ENCODE measurements at places on chromosomes 7 and 10. TPM values are rescaled to one million over a fixed set of nuclear protein-coding genes. Genes with fewer than 3 reads are reported as not detected.

GRCh38 chr10:79994556-79994955 is 45.7 kb upstream of the SFTPD start:
- no peak for DNase-seq

- no peak for DNase-seq
Measured at GRCh38 chr10:120530699-120531098, 73.7 kb downstream of the PLPP4 start.

GRCh38 chr7:26153823-26154783 is 2.1 kb downstream of the NFE2L3 start:
- DNase-seq, result no peak

DNA sequence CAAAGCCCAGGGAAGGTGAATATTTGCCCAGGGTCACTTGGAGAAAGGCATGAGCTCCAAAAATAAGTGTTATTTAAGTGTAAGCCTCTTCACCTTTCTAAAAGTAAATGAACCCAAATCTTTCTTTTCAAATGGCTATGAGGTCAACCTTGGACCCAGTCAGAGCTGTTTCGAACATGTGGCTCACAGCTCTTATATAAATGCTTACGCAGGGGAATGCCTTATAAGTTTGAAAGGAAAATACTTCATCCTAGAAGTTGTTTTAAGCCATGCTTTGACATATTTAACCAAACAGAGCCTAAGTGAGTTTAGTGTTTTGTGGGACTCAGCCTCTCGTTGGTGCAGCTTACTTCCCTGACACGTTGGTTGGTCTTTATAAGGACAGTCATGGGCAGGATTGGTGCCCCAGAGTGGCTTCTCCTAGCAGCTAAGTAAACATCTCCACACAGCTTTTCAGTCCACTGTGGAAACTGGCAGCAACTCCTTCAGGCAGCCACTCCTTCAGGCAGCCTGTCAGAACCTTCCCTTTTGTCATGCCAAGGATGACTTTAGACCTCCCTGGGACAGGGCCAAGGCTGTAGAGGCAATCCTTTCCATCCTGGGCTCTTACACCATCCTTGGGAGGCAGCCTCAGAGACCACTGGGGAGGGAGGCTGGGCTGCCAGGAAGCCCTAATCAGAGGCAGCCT is 43.6 kb downstream of the MINDY4 start:
- DNase-seq, result peak; percentile 84

DNA sequence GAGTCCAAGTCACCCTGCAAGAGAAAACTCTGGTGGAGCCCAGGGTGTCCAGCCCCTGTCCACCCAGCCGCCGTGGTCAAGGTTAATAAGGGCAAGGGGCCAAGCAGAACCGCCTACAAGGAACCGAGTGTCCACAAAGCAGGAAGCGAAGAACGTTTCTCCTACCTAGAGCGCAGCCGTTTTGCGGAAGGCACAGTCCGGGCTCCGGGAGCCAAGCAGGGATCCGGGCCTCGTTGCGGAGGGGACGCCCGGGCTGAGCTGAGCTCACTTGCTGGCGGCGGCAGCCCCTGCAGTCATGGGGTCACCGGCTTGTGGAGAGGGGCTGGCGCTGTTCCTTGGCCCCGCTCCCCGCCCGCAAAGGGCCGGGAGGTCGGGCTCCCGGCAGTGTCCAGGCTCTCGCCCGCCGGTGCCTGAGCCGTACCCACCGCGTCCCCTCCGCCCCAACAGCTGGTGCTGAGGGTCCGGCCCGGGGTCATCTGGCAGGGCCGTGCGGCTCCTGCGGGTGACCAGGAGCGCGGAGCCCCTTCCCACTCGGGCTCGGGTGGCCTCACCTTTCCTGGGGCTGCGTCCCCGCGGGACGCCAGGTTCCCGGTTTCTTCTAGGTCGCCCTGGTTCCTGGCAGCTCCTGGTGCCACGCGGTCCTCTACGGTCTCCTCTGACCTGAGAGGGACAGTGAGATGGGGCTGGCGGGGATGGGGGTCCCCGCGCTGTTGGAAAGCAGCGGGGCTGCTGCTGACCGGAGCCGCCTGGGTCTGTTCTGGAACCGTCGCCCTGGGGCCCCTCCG is 14.0 kb upstream of the ZNF273 start:
- peak; percentile 62 for DNase-seq

DNA sequence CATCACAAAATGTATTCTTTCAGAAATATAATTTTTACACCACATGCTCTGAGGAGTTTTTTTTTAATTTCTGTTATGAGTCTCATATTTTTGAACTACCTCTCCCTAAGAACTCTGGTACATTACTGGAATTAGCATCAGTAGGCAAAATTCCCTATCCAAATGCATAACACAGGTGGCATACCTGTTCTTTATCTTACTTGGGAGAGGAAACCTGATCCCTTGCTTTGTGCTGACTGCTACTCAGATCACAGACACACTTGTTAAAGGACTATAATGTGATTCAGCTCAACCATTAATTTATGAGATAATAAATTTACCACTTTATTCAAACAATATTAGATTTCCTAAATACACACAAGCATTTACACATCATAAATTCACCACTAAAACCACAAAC is 617.2 kb downstream of the GRM8 start:
- no peak for DNase-seq

DNA sequence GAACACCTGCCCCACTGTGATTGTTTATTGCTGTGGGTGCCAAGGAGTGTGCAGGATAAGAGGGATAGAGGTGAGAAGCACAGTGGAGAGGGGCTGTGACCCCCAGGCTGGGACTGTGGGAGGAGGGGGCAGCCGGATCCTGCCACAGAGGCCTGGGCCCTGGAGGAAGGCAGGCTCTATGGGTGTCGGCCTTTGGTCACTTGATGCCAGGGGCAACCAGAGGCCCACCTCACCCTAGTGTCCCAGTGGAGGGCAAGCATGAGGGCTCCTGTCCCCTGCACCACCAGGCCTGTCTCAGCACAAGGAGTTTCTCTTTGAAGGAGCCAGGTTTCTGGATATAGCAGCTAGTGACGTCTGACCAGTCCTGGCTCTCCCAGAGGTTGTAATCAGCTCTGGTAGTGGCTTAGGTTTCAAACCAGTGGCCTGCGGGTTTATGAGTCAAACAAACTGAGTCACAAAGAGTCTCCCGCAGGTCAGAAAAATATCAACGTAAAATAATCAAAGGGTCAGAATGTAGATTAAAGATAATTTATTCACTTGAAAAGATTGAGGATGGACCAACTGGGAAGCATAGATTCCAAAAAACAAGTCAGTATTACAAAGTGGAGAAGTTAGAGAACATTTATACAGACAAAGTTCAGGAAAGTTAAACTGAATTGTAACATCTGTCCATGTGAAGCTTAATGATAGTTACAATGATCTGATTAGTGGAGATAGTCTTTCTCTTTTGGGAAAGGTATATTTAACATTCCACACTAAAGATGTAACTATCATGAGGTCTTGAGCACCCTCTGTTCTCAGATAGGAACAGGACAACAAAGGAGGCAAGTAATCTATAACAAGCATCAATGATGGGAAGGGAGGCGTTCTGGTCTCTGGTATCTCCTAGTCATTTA is 37.2 kb upstream of the ZNF488 start:
- DNase-seq, result no peak

DNA sequence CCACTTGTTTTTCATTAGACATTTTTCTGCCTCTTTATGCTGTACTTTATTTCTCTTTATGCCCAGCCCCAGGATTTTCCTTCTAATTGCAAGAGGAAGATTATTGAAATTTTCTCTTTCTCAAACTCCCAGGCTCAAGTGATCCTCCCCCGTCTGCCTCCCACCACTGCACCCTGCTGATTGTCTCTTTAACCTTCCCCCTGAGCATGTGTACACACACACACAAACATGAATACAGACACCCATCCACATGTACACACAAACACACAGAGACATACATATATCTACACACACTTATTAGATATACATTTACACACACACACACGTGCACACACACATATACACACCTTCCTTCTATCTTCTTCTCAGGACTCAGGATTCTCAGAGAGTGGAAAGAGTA is 37.3 kb upstream of the MAP3K8 start:
- DNase-seq, result no peak

- DNase-seq, result no peak
Measured at GRCh38 chr7:151552352-151553028, 32.8 kb upstream of the RHEB start.

- no peak for DNase-seq
Measured at GRCh38 chr7:70700055-70700940, 431.6 kb upstream of the GALNT17 start.

The ANKRD30A gene
- not detected for polyA plus RNA-seq

The STAG3 gene
- polyA plus RNA-seq, result 0.13 TPM

The IKZF1 gene
- 2.5 TPM for polyA plus RNA-seq

The CTTNBP2 gene
- polyA plus RNA-seq, result 1.4 TPM

The FAM241B gene
- polyA plus RNA-seq, result 4.7 TPM

The FAM20C gene
- polyA plus RNA-seq, result 26.6 TPM

The SLC18A2 gene
- 0.08 TPM for polyA plus RNA-seq

The PSMA2 gene
- polyA plus RNA-seq, result 105 TPM

The CDC14C gene
- polyA plus RNA-seq, result not detected

The AKR1C4 gene
- not detected for polyA plus RNA-seq

The COL1A2 gene
- polyA plus RNA-seq, result 282 TPM

Data from aorta (tissue), 5 donors.